Right atrium auricular region (tissue), 2 donors: ENCODE measurements at places on chromosomes 4 and X.

- no peak for DNase-seq
- H3K27ac ChIP-seq: no peak overlapping the region
- no peaks in the 10 kb centered on the region for H3K27me3 ChIP-seq
- H3K4me3 ChIP-seq: no peak overlapping the region
These were observed 14.2 kb downstream of the VEGFC start for GRCh38 chr4:176778491-176778890.

DNA sequence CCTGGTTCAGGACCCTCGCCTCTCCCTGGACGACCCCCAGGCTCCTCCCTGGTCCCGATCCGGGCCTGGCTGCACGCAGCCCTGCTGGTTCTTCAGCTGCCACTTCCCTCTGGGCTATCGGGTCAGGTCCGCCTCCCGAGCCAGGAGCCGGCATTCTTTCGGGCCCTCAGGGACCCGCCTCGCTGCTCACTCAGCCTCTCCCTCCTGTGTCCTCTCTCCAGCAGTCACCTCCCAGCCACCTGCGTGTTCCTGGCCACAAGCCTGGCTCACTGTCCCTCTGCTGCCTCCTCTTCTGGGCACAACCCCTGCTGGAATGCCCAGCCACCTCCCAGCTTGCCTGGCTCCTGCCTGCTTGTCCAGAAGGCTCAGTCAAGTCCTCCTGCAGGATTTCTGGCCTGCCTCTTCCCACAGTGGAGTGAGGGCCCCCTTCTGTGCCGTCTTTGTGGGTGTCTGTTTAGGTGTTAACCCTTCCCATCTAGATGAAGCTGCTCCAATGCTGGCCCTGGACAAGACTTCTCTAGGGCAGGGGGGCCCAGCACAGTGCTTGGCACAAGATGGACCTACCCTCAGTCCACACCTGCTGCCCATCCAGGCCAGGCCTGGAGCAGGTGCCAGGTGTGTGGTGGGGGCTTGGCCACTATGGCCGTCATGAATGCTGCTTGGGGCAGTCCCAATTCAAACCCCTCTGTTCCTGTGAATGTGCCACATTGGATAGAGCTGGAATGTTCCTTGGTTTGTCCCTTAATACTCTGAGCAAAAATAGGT is 2.2 kb downstream of the WFS1 start:
- no peaks in the 10 kb centered on the region for H3K4me1 ChIP-seq
- no peaks in the 10 kb centered on the region for H3K27me3 ChIP-seq
- H3K36me3 ChIP-seq: no peaks in the 10 kb centered on the region
- peak overlapping the region; percentile 94 for H3K27ac ChIP-seq

GRCh38 chr4:66178906-66179305 is 508.6 kb upstream of the EPHA5 start:
- H3K27me3 ChIP-seq: no peaks in the 10 kb centered on the region
- H3K4me1 ChIP-seq: no peaks in the 10 kb centered on the region
- H3K27ac ChIP-seq: no peak overlapping the region

DNA sequence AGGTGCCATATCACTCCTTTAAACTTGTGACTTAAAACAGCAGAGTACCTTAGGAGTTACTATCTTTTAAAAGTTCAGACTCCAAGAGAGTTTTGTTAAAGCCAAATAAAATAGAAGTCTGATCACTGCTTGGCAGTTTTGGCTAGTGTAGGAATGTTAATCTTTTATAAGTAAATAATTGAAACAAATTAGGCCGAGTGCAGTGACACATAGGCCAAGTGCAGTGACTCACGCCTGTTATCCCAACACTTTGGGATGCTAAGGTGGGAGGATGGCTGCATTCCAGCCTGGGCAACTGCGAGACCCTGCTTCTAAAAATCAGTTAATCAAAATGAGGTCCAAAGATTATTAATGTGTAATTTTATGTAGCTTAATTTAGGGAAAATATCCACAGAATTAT is 37.2 kb downstream of the WDR44 start:
- no peaks in the 10 kb centered on the region for H3K27me3 ChIP-seq
- H3K4me1 ChIP-seq: no peaks in the 10 kb centered on the region
- no peak overlapping the region for H3K4me3 ChIP-seq
- no peak for DNase-seq
- H3K27ac ChIP-seq: no peak overlapping the region
- no peaks in the 10 kb centered on the region for H3K36me3 ChIP-seq

DNA sequence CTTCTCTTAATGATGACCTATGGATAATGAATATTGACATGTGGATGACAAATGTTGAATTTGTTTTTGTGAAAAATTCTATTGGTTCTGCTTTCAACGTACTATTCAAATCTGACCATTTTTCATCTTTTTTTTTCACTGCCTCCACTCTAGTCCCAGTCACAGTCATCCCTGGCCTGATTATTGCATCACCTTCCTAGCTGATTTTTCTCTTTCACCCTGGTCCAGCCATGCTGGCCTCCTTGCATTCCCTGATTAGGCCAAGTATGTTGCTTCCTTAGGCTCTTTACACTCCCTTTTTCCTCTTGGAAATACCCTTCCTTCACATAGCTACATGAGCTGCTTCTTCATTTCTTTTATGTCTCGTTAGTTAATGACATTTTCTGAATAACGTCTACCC is 58.1 kb upstream of the MAP9 start:
- H3K36me3 ChIP-seq: no peaks in the 10 kb centered on the region
- H3K4me1 ChIP-seq: no peaks in the 10 kb centered on the region
- H3K27me3 ChIP-seq: no peaks in the 10 kb centered on the region
